ENCODE measurements at places on chromosomes 13 and 19.

- DNase-seq = no peak
Observed at GRCh38 chr19:43782311-43782660, 1.5 kb upstream of the KCNN4 start.

DNA sequence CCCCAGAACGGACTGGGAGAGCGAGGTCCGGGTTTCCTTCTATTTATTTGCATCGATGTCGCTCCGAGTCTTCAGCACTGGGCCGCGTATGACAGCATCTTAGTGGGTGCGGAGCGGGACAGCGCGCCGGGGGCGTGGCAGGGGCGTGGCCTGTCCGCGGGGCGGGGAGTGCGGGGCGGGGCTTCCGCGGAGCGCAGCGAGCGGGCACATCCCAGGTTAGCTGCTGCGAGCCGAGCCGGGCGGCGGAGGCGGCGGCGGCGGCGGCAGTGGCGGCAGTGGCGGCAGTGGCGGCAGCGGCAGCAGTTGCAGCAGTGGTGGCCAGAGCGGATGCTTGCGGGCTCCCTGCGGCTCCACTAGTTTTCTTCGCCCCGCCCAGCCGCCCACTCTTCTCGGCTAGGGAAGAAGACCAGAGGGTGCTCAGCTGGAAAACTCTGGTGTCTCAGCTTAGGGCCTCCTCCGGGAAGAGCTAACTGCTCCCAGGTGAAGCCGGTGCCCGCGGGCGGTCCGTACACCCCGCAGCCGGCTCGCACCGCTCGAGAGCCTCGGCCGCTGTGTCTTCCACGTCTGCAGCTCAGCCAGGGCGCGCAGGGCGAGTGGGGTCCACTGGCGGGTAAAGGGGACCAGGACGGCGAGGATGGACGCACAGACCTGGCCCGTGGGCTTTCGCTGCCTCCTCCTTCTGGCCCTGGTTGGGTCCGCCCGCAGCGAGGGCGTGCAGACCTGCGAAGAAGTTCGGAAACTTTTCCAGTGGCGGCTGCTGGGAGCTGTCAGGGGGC, at the start of gene GPC5:
Gene GPC5, plus strand, starts transcription at position 209 of the 776 bp plus-strand sequence.
- DNase-seq = peak; percentile 88

GRCh38 chr19:47767349-47767748, 11.2 kb upstream of the SELENOW start:
- no peak for DNase-seq

DNA sequence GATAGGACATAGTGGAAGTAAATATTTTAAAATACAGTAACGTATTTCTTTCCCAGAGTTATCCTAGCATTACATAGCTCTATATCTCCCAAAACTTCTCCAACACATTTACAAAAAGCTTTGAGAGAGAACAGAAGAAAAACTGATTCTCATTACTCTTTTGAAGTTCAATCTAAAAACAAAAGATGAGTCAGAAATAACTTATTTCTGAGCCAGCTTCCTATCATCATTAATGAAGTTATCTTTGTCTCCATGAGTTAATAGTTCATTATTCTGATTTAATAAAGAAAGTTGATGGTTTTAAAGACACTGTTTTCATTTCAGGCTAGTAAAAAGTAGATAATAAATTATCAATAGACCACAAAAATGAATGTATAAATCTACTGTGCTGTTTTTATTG, 446.7 kb upstream of the SPRY2 start:
- DNase-seq = no peak

- no peak for DNase-seq
Observed at GRCh38 chr13:101841698-101842097, 389.2 kb downstream of the ITGBL1 start.

GRCh38 chr13:49216334-49216733, 3.8 kb upstream of the MLNR start:
- DNase-seq = no peak

DNA sequence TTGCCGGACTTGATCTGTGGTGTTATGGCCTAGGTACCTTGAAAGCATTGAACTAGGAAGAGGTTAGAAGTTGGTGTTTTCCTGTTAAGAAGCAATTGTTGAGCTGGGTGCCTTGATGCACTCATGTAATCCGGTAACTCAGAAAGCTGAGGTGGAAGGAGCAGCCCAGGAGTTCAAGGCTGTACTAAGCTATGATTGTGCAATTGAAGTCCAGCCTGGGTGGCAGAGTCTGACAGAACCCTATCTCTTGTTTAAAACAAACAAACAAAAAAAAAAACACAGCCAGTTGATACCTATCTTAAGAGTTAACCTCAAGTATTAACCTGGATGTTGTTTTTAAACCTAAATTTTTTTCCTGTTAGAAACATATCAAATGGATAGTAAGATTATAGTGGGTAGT, 19.3 kb downstream of the SAFB start:
- no peak for DNase-seq

- DNase-seq = no peak
Observed at GRCh38 chr13:78227709-78228108, 309.1 kb upstream of the EDNRB start.

GRCh38 chr13:42696191-42696590, 85.2 kb upstream of the FAM216B start:
- DNase-seq = no peak

GRCh38 chr13:97318532-97318931, 96.4 kb downstream of the MBNL2 start:
- no peak for DNase-seq

GRCh38 chr13:82791035-82791434, 1091.2 kb downstream of the SLITRK1 start:
- no peak for DNase-seq

GRCh38 chr13:113407103-113407530, 43.2 kb upstream of the GRTP1 start:
- DNase-seq = no peak

DNA sequence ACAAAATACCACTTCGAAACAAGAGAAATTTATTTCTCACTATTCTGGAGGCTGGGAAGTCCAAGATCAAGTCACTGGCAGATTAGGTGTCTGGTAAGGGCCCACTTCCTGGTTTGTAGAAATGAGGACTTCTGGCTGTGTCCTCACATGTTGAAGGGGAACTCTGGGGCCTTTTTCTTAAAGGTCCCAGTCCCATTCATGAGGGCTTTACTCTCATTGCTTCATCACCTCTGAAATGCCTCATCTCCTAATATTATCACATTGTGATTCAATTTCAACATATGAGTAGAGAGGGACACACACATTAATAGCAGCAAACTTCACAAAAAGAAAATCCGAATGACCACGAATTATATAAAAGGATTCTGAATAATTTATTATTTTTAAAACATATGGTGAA, 21.6 kb upstream of the SIGLEC14 start:
- no peak for DNase-seq

- DNase-seq = no peak
Observed at GRCh38 chr19:15123031-15123890, 16.1 kb downstream of the SYDE1 start.

DNA sequence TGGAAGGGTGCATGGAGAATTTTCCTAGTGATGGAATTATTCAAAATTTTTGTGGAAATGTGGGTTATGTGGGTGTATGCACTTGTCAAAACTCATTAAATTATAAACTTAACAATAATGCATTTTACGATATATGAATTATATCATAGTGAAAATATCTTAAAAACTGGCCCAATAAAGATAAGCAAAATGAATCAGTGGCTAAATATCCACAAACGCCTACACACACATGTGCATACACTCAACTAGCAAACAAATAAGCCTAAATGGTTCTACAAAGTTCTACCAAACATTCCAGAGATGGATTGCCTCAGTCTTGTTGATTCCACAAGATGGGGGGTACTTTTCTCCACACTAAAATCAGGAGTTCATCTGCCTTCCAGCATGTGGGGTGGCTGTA, 349.5 kb downstream of the TSHZ3 start:
- no peak for DNase-seq

GRCh38 chr13:109764470-109765291, 21.7 kb downstream of the IRS2 start:
- DNase-seq = no peak

- DNase-seq = peak; percentile 82
Observed at GRCh38 chr19:41352609-41353465, 885 bp downstream of the TGFB1 start.

DNA sequence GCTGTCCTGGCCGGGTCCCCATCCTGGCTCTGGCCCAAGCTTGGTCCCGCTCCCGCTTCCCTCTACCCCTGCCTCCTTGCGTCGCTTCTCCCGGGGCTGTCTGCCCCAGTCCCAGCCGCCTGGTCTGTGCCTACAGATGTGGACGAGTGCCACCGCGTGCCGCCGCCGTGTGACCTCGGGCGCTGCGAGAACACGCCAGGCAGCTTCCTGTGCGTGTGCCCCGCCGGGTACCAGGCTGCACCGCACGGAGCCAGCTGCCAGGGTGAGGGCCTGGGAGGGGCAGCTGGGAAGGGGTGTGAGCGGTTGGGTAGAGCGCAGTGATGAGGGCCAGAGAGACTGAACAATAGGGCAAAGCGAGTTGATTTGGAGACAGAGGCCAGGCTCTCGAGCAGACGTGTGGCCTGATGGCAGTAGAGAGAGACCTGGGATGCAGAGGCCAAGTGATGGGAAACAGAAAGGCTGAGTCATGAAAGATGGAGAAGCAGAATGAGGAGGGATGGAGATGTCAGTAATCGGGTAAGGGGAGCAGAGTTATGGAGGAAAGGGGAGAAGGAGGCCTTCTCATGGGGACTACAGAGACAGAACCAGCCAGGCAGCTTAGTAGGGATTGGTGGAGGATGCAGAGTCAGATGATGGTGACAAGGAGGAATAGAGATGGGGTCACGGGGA, 9.4 kb downstream of the LTBP4 start:
- DNase-seq = peak; percentile 72

DNA sequence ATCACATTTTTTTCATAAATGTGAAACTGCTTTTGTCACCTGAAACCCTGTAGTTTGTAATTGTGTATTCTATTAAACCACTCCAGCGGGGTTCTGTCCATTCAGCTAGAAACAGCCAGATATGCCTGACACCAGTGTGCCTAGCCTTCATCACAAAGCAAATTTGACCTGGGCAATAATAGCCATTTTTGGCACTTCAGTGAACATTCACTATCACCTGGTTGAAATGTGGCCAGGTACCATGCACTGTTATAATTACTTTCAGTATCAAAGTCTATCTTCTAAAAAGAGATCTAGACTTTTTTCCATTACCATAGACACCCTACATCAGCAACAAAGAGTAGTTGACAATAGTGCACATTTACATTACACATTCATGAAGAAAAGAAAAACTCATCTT, 64.5 kb downstream of the ZNF257 start:
- DNase-seq = no peak

DNA sequence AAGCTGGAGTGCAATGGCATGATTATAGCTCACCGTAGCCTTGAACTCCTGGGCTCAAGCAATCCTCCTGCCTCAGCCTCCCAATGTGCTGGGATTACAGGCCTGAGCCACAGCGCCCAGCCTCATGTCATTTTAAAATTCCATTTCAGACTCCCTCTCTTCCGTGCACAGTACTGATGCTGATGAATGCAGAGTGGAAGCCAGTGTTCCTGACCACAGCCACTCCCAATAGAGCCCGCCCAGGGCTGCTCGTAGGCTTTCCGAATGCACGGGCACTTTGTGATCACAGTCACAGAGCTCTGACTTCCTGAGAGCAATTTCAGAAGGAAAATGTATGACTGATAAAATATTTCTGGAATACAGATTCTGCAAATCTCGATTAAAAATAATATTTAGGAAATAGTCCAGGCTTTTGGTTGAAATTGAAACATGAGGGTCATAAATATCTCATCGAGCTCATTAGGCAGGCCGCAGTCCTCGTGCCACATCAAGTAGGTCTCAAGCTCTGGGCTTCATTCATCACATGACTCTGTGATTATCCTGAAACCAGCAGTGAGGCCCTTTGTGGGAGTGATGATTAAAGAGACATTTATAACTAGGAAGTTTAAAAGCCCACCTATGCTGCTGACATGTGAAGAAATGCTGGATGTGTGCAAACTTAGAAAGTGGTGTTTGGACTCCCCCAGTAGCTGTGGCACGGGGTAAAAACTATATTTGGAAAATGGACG, 38.9 kb upstream of the AMER2 start:
- DNase-seq = no peak

DNA sequence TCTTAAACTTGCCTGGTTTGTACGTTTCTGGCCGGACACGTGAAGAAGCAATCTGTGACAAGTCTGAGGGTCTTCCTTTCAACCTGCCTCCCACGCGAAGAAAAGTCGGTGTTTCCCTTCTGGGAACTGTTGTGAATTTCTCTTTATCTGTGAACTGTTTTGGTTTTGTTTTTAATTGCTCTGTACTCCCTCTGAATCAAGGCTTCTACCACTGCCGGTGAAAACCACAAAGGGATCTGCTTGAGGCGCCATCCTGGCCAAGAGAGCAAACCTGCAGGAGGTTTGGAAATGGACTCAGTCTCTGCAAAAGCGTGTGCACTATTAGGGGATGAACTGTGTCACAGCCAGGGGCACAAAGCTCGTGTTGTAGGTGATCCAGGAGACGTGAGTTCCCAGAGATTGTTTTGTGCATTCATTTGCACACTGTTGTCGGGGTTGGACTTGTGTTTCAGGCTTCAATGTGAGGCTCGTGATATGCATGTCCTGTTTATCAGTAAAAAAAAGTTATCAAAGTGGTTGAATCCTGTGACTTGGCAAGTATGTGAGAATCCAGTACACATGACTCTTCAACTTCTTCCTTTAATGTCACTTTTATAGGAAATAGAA, 9.7 kb downstream of the SIGLEC8 start:
- peak; percentile 63 for DNase-seq

DNA sequence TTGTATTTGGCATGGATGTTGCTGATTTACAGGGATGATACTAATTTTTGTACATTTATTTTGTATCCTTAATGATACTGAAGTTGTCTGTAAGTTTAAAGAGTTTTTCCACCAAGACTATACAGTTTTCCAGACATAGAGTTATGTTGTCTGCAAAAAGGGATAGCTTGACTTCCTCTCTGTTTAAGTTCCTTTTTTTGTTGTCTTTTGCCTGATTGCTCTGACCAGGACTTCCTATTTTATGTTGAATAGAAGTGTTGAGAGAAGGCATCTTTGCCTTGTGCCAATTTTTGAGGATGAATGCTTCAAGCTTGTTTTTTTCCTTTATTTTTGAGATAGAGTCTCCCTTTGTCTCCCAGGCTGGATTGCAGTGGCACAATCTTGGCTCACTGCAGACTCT, 36.8 kb upstream of the ZNF681 start:
- DNase-seq = no peak

DNA sequence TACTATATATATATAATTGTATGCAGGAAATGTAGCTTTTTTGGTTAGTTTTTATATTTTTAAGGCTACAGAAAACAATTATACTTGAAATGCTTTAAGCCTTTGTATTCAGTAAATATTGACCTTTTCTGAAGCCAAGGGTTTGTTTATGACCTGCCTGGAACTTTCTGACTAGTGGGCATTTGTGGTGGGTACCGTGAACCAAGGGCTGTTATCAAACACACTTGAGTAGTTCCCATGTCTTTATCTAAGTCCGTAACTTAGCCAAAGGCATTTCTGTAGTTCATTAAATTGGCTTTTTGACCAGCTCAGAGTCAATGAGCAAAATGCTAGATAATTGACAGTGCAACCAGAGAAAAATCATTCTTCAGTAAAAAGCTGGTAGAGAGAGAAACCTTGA, 1444.2 kb upstream of the SLC10A2 start:
- DNase-seq = no peak

DNA sequence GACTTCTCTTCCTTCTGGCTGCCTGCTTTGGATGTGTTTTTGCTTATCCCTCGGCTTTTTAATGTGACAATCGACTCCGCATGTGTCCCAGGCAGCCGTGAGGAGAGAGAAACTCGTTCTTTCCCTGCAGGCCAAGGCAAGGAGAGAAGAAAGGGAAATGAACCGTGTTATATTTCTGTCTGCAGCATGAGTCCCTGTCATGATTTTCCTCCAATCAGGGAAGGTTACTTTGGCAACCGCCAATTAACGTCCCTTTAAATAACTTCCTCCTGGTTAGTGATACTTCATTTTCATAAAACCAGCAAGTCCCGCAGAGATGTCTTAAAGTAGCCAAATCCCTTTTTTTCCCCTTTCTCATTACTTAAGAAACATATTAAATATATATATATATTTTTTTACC, 42.6 kb downstream of the RFC3 start:
- no peak for DNase-seq

Measured in activated CD4-positive, alpha-beta T cell treated with anti-CD3 and anti-CD28 coated beads, Interleukin-2, amount 50 U/mL, for 16 hours (primary cell).